Stimulated activated CD4-positive, alpha-beta T cell treated with anti-CD3 and anti-CD28 coated beads, Interleukin-12 subunit alpha, Interleukin-12 subunit beta, amount 100 ng/mL, for 24 hours (primary cell): ENCODE measurements at places on chromosomes 3 and 15.

- DNase-seq: no peak
These were observed 67.2 kb upstream of the SIAH2 start for GRCh38 chr3:150830094-150830681.

DNA sequence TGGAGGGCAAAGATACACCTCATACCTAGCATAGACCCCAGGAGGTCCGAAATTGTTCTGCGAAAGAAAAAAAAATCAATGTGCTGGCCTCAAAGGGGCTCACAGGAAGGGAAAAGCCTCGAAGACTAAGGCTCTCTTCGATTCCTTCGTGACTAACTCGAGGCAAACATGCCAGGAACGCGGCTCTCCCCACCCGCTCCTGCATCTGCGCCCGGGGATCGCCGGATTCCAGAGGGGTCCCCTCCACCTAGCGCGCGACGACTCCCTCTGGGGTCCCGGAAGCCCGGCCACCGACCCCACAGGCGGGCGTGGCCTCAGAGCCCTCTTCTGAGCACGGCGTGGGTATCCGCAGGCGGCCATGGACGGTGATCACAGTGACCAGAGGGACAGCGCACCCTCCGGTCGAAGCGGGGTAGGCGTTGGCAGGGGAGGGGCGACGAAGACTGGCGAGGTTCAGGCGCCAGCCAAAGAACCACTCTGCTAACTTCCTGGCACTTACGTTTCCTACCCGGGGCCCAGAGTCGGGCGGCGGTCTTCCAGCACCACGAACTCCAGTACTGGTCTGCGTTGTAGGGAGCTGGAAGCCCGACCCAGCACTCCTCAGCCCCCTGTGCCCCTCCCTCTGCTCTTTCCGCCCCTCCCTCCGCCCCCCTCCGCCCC lies 515 bp upstream of the EIF3J start:
- DNase-seq: no peak

DNA sequence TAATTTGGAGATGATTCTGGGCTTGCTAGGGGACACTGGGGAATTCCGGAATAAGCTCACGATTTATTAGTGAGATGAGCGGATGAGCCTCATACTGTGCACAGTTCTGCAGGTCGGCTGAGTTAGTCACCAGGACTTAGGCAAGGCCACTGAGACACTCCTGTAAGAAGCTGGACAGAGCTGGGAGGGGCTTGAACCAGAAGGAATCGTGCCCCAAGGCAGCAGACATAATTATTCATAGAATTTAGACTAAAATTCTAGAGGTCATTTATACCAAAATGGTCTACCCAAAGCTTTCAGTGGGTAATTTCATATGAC lies 121.4 kb downstream of the VGLL4 start:
- DNase-seq: no peak

- DNase-seq: no peak
These were observed 1242.2 kb downstream of the OTOL1 start for GRCh38 chr3:162738784-162739183.

- DNase-seq: no peak
These were observed 217.2 kb upstream of the UMPS start for GRCh38 chr3:124512881-124513609.

DNA sequence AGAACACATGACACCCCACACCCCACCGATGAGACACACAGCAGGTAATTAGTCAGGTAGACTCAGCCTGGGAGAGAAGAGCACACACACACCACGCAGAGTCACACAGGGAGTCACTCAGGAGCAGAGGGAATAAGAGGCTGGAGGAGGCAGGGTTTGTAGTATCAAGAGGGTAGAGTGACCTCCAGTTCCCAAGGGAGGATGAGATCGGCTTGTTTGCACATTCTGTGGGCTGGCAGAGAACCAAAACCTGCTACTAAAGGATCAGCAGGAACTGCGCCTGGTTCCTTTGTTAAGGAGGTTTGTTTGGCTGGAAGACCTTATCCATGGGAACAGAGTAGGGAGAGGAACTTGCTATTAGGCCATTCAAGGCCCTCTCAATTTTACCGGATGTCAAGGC lies 281.4 kb upstream of the SLCO3A1 start:
- no peak for DNase-seq

DNA sequence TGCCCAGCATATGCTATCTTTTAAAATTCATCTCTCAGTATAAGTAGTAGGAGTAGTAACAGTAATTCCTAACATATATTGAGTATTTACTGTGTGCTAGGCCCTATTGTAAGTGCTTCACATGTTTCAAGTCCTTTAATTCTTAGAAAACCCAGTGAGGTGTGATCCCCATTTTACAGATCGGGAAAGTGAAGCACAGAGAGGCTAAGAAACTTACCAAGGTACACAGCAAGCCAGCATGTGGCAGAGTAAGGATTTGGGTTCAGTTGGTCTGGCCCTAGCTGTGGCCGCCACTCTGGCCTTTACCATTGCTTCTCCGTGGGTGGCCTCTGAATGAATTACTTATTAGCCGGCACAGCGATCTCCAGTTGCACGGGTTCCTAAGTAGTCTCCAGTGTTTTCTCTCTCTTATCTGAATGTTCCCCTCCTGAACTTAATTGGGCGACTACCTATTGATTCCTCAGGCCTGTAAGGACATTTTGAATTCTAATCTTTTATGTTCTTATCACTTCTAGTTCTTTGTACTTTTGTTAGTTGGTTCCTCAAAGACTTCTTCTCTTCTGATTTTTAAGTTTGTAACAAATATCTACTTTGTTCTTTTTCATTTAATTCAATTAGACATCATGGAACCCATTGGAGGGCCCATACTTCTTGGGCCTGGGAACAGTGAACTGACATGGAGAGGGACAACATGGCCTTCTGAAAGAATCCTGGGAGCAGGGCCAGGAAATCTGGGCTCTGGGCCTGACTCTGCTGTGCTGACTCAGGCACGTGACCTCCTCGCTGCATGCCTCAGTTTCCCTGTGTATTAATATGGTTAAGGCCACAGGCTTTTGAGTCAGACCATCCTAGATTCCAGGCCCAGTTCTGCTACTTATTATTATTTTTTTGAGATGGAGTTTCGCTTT lies 11.6 kb downstream of the CLCN2 start:
- no peak for DNase-seq

DNA sequence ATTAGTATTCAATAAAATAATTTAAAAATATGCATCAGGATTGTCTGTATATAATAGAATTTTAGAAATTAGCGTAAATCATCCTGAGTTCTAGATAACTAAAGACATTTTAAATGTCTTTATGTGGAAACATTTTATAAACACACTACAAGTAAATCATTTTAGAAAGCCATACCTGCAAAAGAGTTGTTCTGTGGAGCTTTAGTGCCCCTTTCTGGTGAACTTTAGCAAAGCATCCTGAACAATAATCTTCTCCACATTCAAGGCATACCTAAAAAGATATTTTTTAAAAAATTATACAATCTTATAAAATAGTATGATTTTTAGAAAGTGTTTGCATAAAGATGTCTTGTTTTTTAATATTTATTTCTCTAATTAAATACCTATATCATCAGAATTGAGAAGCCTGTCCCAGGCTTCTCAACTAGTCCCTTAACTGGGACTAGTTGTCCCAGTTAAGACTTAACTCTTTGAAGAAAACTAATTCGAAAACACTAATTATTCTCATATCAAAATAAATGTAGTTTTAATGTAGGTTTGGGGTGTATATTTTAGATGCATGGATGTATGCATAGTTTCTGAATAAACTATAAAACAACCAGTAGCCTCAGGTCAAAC lies 29.7 kb downstream of the ZBBX start:
- DNase-seq: no peak

DNA sequence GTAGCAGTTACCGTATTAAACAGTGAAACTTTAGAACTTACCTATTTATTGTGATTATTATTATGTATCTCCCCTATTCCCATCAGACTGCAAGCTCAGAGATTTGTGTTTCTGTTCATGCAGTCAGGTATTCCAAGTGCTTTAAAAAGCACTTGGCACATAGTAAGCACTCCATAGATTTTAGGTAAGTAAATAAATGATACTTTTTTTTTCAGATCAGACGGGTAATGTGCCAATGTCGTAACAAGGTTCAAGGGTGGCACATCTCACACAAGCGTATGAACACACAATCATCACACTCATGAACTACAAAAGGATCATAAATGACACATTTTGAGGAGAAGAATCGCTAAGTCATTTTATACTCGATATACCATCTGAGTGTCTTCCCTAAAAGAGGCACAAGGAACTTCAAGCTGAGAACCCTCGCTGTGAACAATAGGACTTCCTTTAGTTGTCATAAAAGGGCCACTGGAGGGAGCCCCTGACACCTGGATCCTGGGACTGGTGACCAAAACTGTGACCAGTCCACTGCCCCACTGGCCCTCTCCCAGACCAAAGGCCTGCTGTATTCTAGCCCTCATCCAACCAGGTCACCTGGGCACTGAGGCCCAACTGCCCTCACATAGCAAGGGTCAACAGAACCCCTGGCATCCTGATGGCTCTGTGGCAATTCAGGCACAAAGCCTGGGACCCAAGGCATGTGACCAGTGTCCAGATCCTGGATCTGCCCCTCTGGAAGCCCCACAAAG lies 32.1 kb downstream of the KIF9 start:
- DNase-seq: no peak

GRCh38 chr3:150090006-150090405 lies 119.3 kb upstream of the PFN2 start:
- no peak for DNase-seq

DNA sequence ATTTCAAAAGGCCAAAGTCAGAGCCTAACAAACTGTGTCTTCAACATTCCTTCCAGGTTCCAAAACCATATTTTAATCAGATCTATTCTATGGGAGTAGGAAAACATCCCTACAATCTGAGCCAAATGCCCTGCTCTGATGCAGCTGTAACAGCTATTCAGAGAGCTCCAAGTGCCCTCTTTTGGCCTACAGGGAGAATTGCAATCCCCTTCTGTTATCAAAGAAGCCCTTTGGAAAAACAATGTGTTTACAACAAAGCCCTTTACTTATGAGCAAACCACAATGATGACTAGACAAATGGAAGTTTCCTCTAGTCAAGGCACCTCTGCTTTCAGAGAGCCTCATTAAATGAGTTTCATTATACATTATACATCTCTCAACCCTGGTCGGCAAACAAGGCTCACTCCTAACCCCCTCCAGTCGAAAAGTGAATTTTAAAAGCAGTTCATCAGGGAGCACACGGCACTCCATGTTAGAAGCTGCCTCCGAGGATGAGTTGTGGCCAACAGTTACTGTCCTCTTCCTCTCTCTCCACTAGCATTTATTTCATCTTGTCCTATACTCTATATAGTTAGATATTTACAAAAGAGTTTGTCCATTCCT lies 42.6 kb upstream of the TMCO5A start:
- no peak for DNase-seq

- no peak for DNase-seq
These were observed 523.8 kb downstream of the SOX2 start for GRCh38 chr3:182235504-182235903.

- DNase-seq: no peak
These were observed 37.8 kb downstream of the SCG5 start for GRCh38 chr15:32679298-32679690.

- DNase-seq: no peak
These were observed 200.7 kb downstream of the KCNH8 start for GRCh38 chr3:19348941-19349564.

GRCh38 chr3:129238945-129239705 lies 10.3 kb upstream of the COPG1 start:
- no peak for DNase-seq

DNA sequence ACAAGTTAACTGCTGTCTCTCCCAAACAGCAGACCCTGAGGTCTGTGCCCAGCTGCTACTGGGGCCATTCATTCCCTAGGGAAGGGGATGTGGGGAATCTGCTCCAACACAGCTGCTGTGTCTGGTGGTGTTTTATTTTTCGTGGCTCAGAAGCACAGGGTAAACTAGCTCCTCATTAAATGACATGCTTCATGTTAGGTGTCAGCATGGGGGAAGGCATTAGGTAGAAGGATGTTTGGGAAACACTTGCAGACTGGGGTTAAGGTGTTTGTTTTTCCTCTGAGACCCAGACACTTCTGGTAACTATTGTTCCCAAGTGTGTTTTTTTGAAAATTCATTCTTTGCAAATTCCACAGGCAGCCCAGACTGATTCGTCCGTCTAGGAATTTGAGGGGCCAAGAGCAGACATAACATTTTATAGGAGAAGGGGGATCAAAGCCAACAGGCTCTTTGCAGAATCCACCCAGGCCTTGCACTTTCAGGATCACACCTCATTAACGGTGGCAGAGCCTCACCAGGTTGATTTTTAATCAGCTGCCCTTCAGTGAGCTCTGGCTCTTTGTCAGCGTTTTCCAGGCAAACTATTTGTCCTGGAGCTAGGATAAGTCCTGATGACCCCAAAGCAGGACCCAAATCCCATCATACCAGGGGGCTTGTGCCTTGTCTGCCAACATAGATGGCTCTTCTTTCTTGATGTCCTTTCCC lies 65.4 kb upstream of the ITGA11 start:
- no peak for DNase-seq

- no peak for DNase-seq
These were observed 63.0 kb downstream of the ARHGAP31 start for GRCh38 chr3:119357190-119357589.

DNA sequence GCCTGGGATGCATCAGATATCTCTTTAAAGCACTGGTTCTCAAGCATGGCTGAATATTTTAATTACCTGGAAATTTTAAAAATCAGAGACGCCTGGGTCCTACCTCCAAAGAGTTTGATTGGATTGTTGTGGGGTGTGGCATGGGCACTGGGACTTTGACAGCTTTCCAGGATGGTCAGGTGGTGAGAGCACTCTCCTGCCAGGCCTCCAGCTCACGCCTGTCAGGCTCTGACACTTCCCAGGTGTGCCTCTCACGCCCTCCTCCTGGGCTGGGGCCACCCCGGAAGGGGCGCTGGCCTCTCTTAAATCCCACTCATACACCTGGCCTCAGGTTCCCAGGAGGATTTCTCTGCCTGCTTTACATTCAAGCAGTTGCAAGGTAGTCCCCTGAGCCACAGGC lies 48.5 kb downstream of the AMOTL2 start:
- DNase-seq: no peak

DNA sequence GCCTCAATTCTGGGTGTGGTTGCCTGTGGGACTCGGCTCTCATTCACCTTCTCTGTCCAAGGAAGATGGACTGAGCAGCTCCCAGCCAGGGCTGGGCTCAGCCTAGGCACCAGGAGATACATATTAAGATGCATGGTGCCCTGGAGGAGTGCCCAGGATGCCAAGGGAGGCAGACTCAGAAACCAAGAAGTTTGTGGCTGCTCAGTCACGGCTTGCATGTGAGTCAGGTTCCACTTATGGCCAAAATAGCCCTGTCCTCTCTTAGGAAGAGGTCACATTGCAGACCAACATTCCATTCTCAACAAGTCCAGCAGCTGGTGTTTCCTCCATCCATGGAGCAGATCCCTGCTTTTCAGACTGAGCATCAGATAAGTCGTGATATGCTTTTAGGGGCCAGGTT lies 21.8 kb downstream of the CDCP1 start:
- DNase-seq: no peak

DNA sequence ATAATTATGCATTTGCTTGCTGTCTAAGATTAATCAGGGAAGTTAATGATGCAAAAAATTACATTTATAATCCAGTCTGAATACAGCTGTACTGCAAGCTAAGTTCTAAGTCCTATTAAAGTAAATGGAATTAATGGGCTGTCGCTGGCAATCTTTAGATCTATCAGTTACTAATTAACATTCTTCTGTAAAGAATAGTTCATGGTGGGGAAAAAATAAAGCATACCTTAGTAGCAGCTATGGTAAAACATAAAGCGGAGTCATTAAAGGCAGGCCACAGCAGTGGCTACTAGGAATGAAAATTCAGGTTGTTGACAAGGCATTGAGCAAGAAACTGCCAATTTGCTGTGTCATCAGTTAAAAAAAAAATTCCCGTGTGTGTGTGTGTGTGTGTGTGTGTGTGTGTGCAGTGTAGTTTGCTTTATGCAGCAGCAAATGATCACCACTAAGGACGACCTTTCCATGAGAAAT lies 129.8 kb downstream of the ZNF385D start:
- no peak for DNase-seq
